ENCODE measurements at places on chromosomes 3 and 15.

- DNase-seq: no peak
Observed at GRCh38 chr3:44482721-44483120, 5.3 kb upstream of the ZNF445 start.

DNA sequence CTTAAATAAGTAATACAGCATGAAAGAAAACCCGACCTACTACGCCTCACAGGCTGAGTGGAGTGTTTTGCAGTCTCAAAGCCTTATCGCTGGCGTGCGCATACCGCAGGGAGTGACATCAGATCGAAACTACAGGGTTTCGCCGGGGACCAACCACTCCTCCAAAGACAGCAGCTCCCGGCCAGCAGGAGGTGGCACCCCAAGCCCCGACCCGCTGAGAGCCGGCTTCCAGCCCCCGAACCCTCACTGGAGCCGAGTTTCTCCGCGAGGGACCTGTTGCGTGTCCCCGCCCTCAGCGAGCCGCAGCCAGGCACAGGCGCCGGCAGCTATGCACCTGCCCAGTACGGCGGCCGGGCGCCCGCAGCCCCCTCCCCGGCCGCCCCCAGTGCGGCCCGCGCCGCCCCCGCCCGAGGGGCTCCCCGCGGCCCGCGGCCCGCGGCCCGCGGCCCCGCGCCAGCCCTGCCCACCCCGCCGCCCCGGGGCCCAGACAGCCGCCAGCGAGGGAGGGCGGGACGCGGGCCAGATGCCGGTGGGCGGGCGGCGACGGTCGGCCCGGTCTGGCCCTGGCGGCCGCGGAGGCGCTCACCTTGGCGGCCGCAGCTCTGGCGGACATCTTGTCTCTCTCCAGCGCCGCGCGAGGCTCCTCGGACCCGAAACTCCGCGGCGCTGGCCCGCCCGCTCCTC lies 710 bp downstream of the TJP1 start:
- DNase-seq: peak; percentile 59

GRCh38 chr3:59981377-59981776 lies 931.6 kb upstream of the CFAP20DC start:
- no peak for DNase-seq

GRCh38 chr3:144499001-144499930 lies 527.6 kb downstream of the DIPK2A start:
- DNase-seq: no peak

DNA sequence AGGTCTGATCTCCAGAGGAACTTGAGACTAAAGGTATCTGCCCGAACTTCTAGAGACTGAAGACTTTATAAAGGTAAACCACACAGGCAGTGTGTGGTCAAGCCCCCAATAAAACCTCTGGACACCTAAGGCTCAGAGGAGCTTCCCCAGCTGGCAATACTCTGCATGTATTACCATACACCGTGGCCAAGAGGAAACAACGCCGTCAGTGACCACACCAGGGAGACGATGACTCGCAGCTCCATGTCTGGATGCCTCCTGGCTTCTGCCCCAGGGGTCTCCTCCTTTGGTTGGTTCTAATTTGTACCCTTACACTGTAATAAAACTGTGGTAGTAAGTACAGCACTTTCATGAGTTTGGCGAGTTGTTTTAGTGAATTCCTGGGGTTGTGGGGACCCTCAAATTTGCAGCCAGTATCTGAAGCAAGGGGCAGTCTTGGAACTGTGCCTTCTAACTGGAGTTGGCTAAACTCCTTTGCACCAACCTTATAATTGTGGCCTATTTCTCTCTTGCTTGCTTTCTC lies 32.1 kb upstream of the BCL2L10 start:
- DNase-seq: peak; percentile 30

DNA sequence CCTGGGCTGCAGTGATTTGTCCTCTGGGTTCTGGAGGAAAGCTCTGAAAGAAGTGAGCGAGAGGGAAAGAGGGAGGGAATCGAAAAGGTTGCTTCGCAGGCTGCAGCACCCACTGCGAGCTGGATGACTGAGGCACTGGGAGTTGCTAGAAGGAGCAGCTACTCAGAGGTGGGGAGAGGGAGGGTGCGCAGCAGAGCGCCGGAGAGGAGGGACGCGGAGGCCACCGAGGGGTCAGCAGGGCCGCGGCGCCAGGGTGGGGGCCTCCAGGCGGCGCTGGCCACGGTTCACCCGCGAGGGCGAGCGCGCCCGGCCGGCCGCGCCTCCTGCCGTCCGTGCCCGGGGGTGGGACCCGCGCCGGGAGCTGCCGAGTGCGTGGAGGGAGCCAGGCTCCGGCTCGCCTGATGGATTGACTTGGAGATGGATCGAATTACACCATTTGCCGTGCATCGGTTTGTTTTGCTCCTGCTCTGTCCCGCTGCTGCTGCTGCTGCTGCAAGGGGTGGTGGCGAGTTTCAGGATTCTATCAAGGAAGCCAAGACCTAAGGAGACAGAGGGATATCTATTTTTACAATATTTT lies at the start of gene SEMA6D:
SEMA6D (plus strand) TSS at position 470 of the 577 bp plus-strand sequence. CDS start 42,294 bp downstream, outside the sequence.
- peak; percentile 71 for DNase-seq
